ENCODE measurements at places on chromosomes 5 and 9.

GRCh38 chr5:3195994-3196393 lies 399.6 kb upstream of the IRX1 start:
- no peak for DNase-seq

DNA sequence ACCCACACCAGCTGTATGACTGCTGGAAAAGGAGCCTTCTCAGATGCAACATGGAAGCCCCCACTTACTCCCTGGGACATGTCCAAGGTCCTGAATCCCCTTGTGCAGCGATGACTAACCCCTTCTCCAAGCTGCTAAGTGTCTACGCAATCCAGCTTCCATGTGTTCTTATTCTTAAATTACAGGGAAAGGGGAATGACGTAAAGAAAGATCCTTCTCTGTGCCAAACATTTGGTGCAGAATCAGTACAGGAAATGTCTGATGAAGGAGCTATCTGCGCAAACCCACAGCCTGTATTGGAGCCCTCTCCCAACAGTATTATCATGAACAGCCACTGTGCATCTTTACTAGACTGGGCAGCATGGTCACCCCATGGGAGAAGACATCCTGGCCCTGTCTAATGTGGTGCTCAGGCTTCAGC lies 183.2 kb downstream of the FRMD3 start:
- no peak for DNase-seq

GRCh38 chr5:168137265-168137664 lies 154.2 kb upstream of the WWC1 start:
- DNase-seq, result no peak

GRCh38 chr5:76688836-76689235 lies 27.1 kb upstream of the F2R start:
- DNase-seq, result no peak

DNA sequence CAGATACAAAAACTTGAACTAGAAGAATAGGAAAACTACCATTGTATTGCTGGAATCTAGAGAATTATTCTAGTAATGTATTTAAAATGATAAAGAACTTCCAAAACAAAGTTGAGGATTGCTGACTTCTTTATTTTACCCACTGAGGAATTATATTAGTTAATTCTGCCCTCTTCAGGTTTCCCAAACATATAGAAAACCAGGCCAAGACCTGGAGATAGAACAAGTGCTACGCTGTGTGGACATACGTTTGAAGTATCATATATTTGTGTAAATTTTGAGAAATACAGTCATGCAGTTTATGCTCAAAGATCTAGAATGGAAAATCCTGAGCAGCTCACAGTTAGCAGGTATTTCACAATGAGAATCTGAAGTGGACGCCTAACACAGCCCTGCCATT lies 162.3 kb upstream of the CYLC2 start:
- DNase-seq, result no peak

GRCh38 chr5:91158011-91158410 lies 225.1 kb downstream of the ARRDC3 start:
- no peak for DNase-seq

GRCh38 chr5:42543774-42544173 lies 120.5 kb downstream of the GHR start:
- DNase-seq, result no peak

DNA sequence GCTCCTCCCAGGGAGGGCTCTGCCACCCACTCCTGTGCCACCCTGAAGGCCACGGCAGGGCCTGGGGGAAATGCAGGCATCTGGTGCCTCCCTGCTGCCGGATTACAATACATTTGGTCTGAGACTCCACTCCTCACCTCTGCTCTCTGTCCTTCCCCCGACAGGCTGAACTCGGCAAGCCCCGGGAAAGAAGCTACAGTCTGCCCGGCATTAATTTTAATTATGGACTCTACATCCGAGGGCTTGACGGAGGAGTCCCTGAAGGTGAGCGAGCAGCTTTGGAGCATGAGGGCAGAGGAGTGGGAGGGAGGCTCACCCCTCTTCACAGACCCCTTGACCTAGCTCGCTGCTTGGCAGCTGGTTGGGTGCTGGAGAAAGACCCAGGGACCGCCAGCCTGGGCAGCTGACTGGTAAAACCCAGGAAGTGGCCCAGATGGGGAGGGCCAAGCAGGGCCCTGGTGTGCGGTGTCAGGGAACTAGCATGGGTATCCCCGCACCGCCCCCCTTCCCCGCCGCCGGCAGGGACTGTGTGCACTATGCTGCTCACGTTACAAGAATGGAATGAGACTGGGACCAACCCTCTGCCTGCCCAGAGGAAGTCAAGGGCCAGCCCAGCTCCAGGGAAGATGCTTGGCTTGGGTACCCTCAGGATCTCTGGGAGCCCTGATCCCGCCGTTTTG lies 83.7 kb upstream of the BARHL1 start:
- no peak for DNase-seq

DNA sequence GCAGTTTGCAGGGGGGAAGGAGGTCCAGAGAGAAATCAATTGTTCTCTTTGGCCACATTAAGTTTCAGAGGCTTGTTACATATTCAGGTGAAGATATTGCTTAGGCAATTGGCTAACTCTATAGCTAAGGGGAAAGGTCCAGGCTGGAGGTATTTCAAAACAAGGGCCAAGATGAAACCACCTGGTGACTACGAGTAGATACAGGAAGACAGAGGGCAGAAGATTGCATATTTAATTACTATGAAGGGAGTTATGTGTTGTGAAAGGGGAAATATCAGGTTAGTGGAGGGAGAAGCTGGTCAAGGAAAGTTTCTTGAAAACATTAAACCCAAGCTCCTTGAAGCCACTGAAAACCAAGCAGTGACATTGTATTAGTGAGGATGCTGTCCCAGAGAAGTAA lies 1.9 kb upstream of the RAD23B start:
- DNase-seq, result no peak

- peak; percentile 70 for DNase-seq
Measured at GRCh38 chr5:35857606-35858205, 1.0 kb downstream of the IL7R start.

DNA sequence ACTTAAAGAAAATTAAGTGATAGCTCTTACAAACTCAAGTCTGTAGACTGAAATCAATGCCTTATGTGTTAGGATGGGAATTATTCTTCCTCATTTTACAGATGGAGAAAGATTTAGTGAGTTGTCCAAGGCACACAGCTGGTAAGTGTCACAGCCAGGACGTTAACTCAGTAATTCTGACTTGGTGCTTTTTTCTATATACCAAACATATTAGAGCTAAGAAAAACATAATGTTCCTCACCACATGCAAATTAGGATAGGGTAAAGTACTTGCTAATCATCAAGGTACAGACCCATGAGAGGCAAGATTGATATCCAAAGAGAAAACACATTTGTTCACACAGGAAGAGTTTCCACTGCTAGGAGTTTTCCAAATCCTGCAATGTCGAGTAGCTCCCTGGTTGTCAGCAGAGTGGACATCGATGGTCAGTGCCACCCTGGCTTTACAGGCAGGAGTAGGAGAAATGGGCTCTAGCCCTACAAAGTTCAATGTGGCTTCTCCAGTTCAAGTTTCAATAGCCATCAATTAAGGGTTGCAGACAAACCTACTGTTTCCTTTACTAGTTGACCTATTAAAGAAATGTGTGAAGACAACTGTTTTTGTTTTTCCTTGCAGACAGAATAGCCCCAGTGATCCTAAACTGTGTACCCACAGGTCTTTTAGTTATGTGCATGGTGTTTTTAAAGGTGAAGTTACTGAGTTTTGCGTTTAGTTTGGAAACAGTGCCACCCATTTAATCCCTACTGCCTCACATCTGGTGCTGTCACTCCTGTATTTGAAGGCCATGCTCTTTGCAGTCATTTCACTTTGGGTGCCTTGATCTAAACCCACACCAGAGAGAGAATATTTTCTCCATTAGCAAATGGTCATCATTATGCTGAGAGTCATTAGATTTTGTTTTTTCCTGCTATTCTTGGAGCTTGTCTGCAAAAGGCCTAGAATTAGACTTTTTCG lies 460.8 kb upstream of the SMARCA2 start:
- DNase-seq, result no peak

GRCh38 chr5:107885601-107886000 lies 214.9 kb upstream of the EFNA5 start:
- DNase-seq, result no peak

GRCh38 chr9:6562871-6563430 lies 82.6 kb downstream of the GLDC start:
- DNase-seq, result no peak
